ENCODE measurements at places on chromosomes 2 and 18. TPM values are rescaled to one million over a fixed set of nuclear protein-coding genes. Genes with fewer than 3 reads are reported as not detected.

Gene CD8B2
- total RNA-seq = 0.10 TPM

Gene INHBB
- total RNA-seq = 2.0 TPM

Gene PTPRN
- total RNA-seq = not detected

Gene DSG4
- total RNA-seq = not detected

Gene LRRC30
- total RNA-seq = not detected

Gene UGT1A5
- not detected for total RNA-seq

Gene HOXD4
- total RNA-seq = 0.68 TPM

Gene MAP2
- total RNA-seq = 26.2 TPM

Gene FZD7
- 17.6 TPM for total RNA-seq

Gene NEUROD1
- total RNA-seq = not detected

Gene ARL4C
- total RNA-seq = 16.8 TPM

GRCh38 chr18:44961288-44961995, 280.8 kb downstream of the SETBP1 start:
- no peak for DNase-seq

- DNase-seq = no peak
These were observed 21.5 kb upstream of the GPC1 start for GRCh38 chr2:240413813-240414429.

- no peak for DNase-seq
These were observed 78.4 kb upstream of the MC2R start for GRCh38 chr18:13993730-13994129.

- DNase-seq = no peak
These were observed 1101.0 kb upstream of the GYPC start for GRCh38 chr2:125554956-125555355.

DNA sequence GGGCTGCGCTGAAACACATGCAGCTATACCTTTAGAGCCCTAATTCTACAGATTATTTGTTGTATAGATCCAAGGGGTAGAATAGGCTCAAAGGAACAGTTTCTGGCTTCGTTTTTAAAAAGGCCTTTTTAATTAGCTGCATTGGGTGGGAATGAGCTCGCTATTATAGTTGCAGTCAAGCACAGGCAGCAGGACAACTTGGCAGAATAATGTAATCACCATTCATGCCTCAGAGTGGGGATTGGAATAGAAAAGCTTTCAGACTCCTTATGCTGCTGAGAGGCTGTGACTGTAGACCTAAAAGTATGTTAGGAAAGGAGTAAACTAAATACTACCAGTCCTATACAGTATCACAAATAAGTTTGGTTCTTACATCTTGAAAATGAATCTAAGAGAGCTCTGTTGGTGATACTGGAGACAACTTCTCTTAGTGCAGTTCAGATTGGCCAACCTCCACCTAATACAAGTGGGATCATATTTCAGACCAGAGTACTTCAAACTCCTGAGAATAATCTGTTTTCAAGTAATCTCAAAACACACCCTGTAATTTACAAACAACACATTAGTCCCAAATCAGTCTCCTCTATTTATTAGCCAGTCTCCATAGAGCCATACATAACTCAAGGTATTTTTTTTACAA, 121.4 kb downstream of the ANTXR1 start:
- no peak for DNase-seq

DNA sequence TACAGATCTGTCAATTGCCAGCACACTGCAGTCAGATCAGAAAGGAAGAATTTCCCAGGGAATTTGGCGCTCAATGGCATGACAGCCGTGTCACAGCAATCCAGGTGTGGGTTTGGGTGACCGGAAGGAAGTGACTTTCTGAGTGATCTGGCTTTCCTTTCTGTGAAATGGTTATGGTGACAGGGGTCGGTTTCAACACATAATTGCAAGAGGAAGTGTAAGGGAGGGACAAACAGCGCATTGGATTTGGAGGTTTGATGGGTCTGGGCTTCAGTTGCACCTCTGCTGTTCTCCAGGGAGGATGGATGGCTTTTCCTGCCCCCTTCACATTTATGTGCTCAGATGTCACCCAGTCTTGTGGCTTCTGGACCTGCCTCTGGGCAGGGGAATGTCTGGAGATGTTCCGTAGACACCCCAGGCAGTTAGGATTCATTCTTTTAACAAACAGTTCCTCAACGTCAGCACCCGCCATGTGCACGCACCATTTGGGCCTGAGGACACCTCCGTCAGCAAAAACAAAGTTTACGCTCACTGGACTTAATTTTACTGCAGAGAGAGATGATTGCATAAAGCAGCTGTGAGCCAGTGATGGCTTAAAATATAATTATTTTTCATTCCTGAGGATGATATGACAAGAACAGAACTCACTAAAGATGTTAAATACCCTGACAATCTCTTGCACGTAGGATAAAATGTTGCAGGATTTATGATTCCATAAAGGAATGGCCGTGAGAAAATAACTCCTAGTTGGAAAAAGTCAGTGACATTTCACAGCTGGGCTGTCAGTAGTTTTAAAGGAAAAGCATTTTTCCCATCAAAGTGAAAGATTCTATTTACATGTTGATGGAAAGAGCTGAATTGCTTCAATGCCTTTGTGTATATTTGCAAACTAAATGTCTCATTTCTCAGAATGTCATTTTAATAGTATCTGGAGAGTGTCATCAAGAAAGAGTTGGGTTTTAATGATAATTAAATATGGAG, 36.9 kb downstream of the MBP start:
- no peak for DNase-seq

DNA sequence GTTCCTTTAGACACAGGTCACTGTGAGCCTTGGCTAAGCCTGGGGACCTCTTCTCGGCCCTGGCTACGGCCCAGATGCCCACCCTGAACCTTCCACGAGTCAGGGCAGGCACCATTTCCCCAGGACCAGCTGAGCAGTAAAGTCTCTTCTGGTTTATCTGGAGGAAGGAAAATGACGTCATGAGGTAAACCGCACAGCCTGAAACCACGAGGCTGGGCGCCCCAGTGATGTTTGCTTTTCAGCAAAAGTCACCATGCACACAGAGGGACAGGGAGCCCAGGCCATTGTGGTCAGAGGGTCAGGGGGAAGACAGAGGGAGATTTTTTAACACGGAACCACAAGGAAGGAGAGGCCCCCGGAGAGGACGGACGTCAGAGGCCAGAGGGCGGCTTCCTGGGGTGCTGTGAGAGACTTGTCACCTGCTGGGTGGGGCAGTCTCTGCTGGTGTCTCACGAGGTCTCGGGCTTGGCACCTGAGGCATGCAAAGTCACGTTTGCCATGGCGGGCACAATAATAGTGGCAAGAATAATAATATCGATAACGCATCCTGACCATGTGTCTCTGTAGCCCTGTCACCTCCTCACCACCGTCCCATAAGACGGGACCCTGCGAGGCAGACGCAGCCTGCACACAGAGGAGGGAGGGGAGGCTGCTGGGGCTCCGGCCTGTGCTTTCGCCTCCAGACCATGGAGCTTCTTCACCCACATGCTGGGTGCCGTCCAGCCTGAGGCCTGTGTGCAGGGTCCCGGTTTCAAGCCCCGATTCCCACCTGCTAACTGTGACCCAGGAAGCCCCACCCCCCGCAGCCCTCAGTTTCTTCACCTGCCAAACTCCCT, 33.2 kb upstream of the FOSL2 start:
- DNase-seq = peak; percentile 80

- DNase-seq = no peak
These were observed 78.8 kb upstream of the THOC1 start for GRCh38 chr18:346600-346999.

DNA sequence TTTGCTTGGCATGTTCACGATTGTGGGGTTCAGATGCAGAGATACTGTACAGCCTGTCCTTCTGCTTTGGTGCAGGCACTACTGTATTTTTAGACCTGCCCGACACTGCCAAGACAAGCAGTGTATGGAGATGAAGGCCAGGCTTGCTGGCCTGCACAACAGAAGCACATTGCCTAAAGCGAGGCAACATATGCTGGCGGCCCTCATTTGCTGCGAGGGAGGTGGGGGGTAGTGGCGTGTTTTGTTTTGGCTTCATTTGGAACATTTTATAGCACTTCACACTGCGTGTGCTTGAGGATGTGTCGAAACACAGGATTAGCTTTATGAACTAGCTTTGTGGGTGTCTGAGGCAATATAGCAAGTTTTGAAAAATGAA, 27.0 kb downstream of the TMEM182 start:
- peak; percentile 78 for DNase-seq

DNA sequence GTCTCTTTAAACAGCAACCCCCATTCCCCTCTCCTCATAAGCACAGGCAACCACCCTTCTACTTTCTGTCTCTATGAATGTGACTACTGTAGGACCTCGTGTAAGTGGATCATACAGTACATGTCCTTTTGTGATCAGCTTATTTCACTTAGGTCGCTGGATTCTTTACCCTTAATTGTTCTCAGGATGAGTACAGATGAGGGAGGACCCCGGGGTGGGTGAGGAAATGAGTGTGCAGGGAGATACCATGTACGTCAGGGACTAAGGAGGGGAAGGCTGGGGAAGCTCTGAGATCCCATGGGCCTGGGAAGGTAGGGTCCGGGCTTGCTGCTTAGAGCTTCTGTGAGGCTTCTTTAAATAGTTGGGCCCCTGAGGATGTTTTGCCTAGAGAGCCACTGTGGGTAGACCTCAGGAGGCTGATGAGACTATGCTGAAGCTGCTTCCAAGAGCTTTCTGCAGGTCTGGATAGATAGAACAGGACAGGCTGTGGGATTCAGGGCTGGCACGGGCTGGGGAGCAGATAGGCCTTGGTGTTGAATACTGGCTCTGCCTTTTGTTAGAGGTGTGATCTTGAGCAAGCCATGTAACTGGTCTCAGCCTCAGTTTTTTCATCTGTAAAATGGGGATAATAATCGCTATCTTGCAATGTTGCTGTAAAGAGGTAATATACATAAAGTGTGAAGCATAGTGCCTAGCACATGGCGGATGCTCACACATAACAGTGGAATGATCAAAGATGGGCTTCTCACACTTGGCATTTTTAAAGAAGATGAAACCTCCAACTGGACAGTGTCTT, 155.3 kb downstream of the PRKCE start:
- DNase-seq = no peak

- DNase-seq = no peak
These were observed 86.8 kb upstream of the NEDD4L start for GRCh38 chr18:57957210-57957609.

GRCh38 chr2:28618221-28619141, 122.6 kb downstream of the PLB1 start:
- DNase-seq = no peak

DNA sequence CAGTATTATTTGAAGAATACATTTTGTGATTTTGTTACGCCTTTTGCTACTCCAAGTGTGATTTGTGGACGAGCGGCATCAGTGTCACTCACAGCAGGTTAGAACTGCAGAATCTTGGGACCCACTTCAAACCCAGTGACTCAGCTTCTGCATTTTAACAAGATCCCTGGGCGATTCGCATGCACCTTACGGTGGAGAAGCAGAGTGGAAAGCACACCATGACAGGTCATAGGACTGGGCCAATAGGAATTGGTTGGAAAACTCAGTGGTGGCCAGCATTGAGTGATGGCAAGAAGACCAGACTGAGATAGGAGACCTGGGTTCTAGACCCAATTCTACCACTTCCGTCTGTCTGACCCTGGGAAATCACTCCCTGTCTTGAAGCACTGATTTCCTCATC, 26.3 kb downstream of the CTLA4 start:
- DNase-seq = no peak

- DNase-seq = no peak
These were observed 879.0 kb downstream of the SLC4A3 start for GRCh38 chr2:220506466-220506865.

- DNase-seq = no peak
These were observed 322.2 kb downstream of the IRS1 start for GRCh38 chr2:226477221-226478108.

DNA sequence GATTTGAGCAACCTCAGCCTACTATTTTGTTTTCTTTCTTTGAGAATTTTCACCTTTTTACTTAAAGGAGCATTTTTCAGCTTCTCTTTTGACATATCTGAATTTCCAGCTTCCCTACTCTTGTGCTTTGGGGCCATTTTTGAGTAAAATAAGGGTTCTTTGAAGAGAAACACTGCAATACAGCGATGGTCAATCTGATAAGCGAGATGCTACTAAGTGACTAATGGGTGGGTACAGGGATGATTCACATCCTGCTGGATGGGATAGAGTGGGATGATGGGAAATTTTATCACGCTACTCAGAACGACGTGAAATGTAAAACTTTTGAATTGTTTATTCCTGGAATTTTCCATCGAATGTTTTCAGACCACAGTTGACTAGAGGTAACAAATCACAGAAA, 211.5 kb downstream of the TMEM247 start:
- no peak for DNase-seq

- DNase-seq = no peak
These were observed 3.8 kb downstream of the GALNT5 start for GRCh38 chr2:157261199-157261782.

DNA sequence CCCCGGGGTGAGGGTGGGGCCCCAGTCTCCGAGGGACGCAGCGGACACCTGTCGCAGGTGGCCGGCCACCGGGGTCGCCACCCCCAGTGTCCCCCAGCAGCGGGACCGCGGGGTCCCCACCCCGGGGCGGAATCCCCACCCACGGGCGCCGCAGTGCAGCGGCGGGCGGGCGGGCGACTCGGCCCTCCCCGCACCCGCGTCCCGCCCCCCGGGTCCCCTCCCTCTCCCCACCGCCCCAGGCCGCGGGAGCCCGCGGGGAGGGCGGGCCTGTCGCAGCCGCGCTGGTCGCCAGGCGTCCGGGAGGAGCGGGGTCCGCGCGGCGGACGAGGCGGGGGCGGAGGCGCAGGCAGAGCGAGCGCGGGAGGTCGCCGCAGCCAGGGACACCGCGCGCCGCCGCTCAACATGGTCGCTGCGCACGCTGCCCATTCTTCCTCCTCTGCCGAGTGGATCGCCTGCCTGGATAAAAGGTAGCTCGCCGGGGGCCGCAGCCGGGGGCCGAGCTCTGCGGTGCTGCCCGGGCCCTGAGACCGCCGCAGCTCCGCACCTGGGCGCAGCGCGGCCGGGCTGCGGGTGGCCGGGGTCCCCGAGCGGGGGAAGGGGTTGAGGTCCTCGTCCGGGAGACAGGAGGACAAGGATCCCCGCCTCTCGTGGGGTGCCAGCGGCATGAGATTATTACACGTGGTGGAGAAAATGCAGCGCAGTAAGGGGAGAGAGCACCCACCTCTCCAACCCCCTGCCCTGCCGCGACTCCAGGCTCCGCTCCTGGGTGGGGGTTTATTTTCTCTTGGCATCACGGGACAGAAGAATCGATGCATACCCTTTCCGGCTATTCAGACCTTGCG, at the start of gene RAPGEF4:
TSS of gene RAPGEF4 (plus strand) at position 264 of the 842 bp plus-strand sequence. CDS start at position 403, 139 bp downstream.
- no peak for DNase-seq
